ENCODE measurements at places on chromosomes 5 and 9.

GRCh38 chr9:132002643-132003318 is 76.9 kb downstream of the MED27 start:
- no peak for DNase-seq

DNA sequence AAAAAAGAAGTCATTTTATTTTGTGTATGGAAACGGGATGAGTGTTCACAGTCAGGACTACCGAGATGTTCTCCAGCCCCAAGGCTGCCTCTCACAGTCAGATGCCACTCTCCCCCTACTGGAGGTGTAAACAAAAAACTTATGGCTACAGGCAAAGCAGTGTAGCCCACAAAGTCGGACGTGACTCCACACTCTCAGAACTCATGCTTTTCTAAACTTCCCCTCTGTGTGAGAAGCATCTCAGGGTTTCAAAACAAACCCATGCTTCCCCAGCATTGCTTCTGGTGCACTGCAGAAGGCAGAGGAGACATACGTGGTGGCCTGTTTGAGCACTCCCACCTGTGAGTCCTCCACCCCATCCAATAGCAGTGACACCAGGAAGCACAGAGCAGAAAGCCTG is 580.3 kb downstream of the BNC2 start:
- no peak for DNase-seq

- DNase-seq: no peak
Observed at GRCh38 chr9:106859957-106860720, 2.8 kb upstream of the ZNF462 start.

- no peak for DNase-seq
Observed at GRCh38 chr9:97820373-97820772, 32.7 kb upstream of the FOXE1 start.

GRCh38 chr5:173301695-173302545 is 26.3 kb downstream of the STC2 start:
- DNase-seq: no peak

DNA sequence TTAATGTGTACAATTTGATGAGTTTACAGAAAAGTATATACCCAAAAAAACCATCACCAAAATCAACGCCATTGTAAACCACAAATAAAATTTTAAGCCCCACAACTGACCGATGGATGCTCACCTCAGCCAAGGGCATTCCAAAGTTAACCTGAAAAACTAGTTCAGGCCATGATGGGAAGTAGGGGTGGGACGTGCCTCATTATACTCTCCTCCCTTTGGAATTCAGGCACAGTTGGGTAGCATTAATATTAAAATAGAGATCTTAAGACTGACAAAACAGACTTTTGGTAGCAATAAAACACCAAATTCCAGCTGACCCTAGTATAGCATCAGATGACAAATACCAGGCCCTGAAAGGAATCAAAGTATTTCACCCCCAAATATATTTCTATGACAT is 129.0 kb downstream of the CDH18 start:
- DNase-seq: no peak

GRCh38 chr5:9058161-9058560 is 487.7 kb downstream of the SEMA5A start:
- DNase-seq: no peak

DNA sequence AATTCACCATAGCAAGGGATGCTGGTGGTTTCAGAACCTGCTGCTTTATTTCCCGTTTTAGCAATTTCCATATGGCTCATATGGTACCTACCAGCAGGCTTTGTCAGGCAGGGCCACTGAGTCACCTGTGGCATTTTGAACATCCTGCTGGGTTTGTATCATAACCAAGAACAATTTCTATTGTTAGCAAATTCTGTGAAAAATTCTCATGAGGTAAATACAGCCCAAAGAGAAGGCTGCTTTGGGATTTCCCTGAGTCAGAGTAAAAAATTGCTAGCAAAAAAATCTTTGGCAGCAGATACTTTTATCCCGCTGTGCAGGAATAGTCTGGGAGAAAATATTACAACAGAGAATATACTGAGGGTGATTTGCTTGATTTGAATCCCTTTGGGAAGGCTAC is 52.7 kb downstream of the PRR16 start:
- DNase-seq: no peak

DNA sequence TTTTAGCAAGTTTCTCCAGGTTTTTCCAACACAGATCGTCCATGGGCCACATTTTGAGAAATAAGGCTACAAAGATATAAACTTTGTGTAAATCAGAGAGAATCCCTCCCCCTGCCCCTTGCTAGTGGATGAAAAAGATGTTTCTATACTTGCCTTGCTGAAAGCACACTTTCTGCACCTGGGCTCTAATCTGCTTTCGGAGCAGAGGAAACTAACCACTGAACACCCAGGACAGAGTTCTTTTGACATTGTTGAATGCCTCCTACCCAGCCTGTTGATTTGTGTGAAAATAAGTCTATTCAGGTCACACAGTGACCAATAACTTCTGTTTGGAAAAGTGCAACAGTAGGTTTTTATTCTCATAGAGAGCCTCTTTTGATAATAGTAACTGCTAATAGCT is 7.5 kb downstream of the ADRB2 start:
- no peak for DNase-seq

DNA sequence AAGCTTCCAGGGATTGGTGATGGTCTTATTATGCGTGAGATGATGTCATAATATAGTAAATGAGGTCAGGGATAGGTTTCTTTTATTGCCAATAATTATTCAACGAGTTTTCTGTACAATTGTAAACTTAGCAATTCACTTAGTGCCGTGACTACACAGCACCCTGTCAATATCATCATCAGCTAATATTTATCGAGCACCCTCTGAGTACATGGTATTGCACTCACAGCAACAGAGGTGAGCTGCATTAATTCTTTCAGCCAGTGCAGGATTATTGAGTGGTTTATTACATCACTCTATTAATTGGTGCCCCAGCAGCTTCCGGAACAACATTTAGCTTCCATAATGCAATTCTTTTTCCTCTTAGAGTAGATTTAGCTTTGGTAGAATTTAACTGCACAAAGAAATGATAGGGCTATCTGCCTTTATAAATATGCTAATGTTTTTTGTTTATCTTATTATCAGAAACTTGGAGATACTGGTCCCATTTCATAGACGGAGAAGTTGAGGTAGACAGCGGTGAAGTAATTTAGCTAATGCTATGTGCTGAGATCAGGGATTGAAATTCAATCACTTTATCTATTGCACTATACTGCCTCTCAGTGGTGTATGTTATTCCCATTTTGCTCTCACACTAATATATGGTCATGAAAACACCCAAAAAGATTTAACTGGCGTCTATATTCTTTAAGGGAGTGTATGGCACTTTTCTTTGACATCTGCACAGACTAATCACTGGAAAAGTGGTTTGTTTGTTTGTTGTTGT is 726.1 kb upstream of the WWC1 start:
- DNase-seq: peak; percentile 39

GRCh38 chr5:95285409-95285755 is 488 bp upstream of the MCTP1 start:
- no peak for DNase-seq

- DNase-seq: no peak
Observed at GRCh38 chr9:75132244-75132643, 43.9 kb downstream of the OSTF1 start.

- no peak for DNase-seq
Observed at GRCh38 chr5:24428345-24428744, 216.4 kb downstream of the CDH10 start.

- DNase-seq: no peak
Observed at GRCh38 chr5:61965490-61965889, 340.5 kb upstream of the KIF2A start.

- no peak for DNase-seq
Observed at GRCh38 chr9:121748727-121749423, 97.4 kb downstream of the DAB2IP start.

DNA sequence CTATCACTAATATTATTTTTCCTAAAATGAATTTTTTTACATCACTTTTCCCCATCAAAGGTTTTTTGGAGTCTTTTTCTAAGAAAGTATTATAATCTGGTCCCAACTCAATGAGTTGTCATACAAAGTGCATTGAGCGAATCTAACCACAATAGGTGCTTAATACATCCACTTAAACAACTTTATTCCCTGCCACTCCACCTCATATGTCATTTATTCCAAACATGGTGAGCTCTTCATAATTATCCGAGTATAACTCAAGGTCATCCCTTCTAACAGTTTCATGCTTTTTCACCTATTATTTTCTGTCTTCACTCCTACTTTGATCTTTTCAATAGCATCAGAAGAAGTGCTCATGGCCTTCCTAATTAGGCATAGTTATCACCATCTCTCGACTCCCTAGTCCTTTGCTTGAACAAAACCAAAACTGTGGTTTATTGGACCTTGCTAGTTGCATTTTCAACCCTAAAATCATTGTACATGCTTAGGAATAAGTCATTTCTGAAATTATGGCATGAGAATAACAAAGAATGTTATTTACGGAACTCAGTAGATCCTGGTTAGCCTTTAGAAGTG is 754.7 kb upstream of the CTNND2 start:
- no peak for DNase-seq

DNA sequence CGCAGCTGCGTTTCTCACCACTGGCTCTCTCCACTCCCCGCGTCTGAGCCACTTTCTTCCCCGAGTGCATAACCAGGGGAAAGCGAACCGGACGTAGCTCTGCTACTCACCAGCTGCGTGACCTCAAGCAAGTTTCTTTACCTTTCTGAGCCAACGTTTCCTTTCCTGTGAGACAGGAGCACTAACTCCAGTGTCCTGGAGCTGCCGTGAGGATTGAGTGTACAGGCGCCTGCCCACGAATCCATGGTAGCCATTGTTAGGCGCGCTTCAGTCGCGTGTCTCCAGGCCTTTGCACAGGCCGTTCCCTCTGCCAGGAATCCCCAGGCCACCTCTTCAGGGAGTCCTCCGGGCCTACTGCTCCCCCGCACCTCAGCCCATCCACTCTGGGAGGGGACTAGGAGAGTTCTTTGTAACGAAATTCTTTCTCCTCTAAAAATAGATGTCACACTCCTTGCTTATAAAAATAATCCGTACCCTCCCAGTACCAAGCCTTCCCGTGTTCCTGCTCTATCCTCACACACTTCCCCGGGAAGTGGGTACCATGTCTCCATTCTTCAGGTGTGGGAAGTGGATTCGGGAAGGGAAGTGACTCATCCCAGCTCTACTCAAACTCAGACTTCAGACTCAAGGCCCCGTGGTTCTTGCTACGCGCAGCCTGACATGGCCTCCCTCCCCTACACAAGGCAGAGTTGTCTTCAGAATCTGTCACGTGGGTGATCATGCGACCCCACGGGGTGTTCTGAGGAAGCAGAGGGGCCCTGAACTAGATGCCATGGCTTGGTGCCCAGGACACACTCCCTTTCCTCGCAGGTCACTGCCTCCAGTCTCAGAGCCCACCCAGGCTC is 16.1 kb upstream of the CRB2 start:
- DNase-seq: no peak

DNA sequence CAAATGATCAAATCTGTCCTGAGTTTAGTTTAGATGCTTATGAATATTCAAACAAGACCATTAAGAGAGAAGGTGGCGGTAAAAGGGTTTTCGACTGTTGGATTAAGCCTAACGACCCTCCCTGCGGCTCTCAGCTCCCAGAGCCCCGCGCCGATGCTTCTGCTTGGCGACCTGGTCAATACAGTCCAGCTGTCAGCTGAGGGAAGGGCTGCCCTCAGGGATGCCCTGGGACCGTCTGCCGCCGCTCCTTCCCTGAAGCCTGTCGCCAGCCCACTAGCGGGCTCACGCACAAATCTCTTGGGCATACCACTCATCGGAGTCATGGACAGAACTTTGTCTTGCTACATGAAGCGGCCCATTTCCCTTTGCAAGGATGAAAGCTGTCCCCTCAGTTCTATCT is 136.6 kb upstream of the RAPGEF1 start:
- DNase-seq: no peak

- DNase-seq: no peak
Observed at GRCh38 chr9:91530829-91531228, 107.2 kb upstream of the NFIL3 start.

DNA sequence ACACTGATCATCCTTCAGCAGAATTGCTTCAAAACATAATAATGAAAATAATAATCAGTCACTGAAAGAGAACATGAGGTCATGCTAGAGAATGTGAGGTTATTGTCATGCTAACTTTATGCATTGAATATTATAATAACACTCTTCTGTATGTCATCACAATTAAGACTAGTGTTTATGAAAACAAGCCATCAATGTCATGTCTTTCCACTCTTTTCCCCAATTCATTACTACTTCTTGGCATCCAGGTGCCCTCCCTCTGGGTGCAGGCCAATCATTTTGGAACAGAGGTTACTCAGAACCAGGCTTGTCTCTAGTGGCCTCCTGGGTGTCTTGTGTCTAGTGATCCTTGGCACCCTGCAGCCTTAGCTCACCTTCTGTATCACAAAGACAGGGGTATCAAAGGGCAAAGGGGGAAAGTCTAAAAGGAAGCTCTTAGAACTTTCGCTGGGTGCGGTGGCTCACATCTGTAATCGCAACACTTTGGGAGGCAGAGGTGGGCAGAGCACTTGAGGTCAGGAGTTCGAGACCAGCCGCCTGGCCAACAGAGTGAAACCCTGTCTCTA is 217.6 kb upstream of the PIK3R1 start:
- no peak for DNase-seq

DNA sequence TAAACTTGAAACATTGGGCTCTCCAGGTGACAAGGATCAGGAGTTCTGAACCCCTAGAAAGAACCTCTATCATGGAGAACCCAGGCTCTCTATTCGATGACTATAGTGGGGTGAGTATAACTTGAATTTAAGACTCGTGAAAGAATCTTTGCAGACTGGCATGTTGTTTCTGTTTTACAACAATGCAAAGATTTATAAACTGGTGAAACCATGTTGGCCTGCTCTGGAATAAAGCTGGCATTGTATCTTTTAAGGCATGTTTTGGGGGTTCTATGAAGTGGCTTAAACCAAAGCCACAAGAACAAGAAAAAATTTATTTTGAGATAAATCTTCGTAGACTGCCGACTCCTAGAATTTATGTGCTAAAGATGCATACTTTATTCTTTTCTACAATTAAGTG is 9.8 kb upstream of the GDNF start:
- no peak for DNase-seq

DNA sequence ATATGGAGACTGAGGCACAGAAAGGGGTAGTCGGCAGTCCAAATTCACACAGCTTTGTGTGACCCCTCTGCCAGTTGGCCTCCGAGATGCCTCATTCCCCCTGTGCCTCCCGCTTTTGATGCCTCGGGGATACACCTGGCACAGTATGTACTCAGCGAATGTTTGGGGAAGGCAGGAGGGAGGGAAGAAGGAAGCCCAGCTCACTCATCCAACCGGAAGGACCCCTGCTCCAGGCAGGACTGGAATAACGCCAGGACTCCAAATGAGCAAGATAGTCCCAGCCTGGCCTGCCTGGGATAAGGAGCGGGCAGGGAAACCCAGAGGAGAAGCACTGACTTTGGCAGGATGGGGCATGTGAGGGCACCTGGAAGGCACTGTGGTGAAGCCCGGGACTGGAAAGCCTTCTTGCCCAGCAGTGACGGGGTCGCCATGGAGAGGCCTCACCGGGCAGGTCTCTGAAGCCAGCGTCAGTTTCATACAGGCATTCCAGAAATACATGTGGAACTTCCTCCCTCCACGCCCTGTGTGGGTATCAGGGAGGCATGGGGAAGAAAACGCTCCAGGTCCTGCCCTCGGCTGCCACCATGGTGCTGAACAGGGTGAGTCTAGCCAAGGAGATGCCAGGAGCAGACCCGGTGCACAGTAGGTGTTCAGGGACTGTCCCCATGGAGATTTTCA is 20.3 kb downstream of the LMX1B start:
- no peak for DNase-seq

GRCh38 chr5:181173420-181174342 is 26.3 kb downstream of the OR2V2 start:
- no peak for DNase-seq
